ENCODE measurements at places on chromosomes 13 and 19.
A peak's percentile ranks its signal among the peaks of the same experiment; 100 is the strongest.

DNA sequence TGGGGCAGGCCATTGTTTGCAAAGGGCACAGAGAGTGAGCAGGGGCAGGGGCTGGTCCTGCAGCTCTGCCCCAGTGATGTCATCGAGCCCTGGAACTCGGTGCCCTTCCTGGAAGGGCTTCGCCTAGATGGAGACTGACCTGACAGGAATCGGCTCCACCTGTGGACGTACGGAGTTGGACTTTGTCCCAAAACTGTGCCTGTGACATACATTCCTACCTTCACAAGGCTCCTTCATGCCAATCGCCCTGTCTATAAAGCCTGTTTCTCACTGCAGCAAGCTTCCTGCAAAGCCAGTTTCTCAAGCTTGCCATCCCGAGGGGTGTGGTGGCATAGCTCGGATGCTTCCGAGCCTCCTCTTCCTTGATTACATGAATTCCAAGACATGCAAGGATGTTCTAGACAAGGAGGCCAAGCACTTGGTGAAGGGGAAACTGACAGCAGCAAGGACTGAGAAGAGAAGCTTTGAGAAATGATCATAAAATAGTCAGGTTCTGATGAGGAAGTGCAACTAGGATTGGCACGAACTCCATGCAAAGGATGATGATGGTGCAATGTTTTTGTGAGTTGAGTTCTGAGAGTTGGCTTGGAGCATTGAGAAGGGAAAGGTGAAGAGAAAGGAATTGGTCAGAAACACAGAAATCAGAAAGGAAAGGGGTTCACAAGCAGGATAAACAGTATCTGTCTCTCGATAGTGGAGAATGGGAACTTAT is 73.6 kb upstream of the STK24 start:
- peak; percentile 50 for DNase-seq

DNA sequence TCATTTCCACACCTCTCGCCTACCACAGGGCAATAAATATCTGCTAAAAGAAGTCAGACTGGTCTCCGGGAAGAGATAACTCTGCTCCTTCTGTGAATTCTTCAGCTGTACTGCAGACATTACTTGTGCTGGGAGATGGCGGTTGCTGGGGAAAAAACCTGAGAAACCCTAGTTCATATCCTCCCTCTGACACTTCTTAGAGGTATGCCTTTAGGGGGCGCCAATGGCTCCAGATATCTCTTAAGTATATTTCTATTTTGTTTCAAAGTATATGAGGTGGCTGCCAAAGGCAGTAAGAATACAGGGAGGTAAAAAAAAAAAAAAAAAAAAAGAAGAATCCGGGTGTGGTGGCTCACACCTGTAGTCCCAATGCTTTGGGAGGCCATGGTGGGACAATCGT is 175.2 kb downstream of the PAN3 start:
- DNase-seq = peak; percentile 58

GRCh38 chr13:73891805-73892204 is 242.4 kb downstream of the KLF12 start:
- no peak for DNase-seq

DNA sequence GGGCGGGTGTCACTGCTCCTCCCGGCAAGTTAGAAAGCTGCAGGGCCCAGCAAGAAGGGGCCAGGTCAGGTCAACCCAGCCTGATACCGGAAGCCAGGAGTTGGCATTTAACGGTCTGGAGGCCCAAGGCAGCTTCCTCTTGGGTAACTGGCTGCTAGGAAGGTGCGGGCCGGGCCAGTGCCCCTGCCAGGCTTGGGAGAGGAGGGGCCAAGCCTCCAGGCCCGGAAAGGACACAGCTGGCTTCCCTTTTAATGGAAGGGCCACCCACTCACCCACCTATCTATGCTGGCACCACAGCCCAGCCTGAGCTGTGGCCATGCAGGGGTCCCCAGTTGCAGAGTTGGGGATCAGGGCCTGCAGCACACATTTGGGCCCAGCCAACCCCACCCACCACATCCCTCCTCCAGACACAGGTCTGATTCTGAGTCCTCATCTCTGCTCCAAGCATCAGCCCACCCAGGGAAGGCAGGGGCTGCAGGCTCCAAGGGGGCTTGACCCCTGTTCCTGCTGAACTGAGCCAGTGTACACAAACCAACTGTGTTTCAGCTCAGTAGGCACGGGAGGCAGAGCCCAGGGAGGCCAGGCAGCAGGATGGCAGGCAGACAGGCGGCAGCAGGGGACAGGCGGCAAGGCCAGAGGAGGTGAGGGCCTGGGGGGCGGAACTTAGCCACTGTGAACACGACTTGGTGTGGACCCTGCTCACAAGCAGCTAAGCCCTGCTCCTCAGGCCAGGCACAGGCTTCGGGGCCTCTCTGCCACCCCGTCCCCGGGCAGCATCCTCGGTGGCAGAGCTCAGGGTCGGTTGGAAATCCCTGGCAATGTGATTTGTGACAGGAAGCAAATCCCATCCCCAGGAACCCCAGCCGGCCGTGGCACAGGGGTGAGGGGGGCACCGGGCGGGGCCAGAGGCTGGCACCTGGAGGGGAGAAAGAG is 40.8 kb downstream of the ZSWIM4 start:
- peak; percentile 67 for DNase-seq

- no peak for DNase-seq
Measured at GRCh38 chr13:27117158-27117557, 54.5 kb downstream of the USP12 start.

DNA sequence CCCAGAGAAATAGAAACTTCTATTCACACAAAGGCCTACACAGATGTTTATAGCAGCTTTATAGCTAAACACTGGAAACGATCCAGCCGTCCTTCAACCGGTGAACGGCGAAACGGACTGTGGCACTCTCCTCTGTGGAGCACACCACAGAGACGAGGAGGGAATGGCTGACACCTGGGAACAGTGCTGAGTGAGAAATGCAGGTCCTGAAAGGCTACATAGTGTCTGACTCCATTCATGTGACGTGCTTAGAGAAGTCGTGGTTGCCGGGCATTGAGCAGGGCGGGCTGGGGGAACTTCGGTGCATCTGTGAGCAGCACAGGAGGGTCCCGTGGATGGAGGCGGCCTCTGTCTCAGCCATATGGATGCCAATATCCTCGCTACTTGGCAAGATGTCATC is 3.1 kb upstream of the GRK1 start:
- DNase-seq = no peak

DNA sequence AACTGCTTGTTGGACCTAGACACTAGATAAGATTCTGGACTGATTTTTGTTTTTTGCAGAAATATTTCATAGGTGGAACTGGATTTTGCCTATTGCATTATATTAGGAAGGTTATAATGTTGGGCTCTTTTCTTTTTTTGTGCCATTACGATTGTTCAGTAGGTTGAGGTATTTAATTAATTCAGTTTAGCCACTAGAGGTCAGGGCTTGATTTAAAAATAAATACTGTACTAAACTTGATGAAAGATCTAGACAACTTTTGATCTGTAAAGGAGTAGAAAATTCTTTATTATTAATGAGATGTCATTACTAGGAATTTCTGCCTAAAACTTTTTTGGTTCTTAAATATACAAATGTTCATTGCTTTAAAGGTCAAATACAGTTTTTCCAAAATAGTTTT is 15.2 kb upstream of the SUPT20H start:
- peak; percentile 46 for DNase-seq

- DNase-seq = no peak
Measured at GRCh38 chr13:110925023-110925612, 10.2 kb upstream of the ANKRD10 start.

GRCh38 chr13:27355894-27356293 is 68.5 kb upstream of the GTF3A start:
- DNase-seq = no peak

DNA sequence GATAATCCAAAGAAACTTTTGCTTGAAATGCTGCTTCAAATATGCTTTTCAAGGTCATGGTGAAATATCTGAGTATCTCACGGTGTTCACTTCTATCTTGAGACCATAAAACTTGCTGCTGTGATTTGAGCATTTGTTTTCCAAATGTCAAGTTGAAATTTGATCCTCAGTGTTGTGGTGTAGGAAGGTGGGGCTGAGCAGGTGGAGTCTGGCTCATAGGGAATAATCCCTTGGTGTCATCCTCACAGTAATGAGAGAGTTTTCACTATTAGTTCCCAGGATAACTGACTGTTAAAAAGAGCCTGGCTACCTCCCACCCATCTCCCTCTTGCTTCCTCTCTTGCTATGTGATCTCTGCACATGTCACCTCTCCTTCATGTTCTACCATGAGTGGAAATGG is 858.0 kb upstream of the SLITRK5 start:
- no peak for DNase-seq

DNA sequence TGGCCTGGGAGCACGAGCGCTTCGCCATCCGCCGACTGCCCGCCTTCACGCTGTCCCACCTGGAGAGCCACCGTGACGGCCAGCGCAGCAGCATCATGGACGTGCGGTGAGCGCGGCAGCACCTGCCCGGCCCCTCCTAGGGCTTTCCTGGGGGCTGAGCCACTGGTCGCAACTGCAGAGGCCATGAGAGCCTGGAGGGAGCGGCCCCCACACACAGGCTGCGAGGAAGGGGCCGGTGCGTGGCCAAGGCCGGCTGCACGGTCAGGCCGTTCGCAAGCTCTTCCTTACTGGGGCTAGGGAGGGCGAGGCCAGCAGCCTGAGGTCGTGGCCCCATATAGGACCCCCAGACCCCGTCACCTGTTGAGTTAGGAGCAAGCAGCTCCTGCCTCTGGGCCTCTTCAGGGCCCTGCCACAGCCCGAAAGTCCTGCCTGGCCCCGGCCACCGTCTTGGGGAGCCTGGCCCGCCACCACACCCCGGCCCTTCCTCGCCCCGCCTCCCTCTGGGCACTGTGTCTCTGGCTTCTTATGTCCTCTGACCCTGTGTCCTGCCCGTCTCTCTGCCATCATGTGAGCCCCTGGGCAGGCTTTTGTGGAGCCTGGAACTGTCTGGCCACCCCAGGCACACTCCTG is 19.0 kb downstream of the NCLN start:
- DNase-seq = no peak

GRCh38 chr13:58706421-58706820 is 1074.9 kb downstream of the PCDH17 start:
- peak; percentile 2 for DNase-seq

- DNase-seq = no peak
Measured at GRCh38 chr13:113001241-113002140, 32.5 kb downstream of the MCF2L start.

- peak; percentile 77 for DNase-seq
Measured at GRCh38 chr19:11626252-11626651, 29.0 kb downstream of the ZNF627 start.

GRCh38 chr13:31431722-31432137 is 232.0 kb downstream of the B3GLCT start:
- DNase-seq = peak; percentile 76

DNA sequence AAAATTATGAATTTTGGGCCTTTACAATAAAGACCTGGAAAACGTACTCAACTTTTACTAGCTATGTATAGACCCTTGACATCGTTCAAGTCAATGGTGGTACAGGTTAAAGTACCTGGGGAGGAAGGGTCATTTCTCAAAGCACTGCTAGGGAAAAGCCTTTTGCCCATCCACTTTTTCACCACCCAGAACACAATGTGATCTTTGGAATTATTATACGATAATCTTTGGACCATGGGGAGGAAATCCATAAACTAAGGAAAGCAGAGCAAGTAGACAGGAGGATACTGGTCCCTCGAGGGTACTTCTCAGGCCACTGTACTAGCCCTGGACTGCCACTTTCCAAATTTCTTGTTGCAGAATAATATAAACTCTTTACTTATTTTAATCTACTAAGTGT is 39.5 kb downstream of the UBL3 start:
- no peak for DNase-seq

GRCh38 chr13:50334944-50335343 is 319.7 kb downstream of the KCNRG start:
- peak; percentile 36 for DNase-seq

DNA sequence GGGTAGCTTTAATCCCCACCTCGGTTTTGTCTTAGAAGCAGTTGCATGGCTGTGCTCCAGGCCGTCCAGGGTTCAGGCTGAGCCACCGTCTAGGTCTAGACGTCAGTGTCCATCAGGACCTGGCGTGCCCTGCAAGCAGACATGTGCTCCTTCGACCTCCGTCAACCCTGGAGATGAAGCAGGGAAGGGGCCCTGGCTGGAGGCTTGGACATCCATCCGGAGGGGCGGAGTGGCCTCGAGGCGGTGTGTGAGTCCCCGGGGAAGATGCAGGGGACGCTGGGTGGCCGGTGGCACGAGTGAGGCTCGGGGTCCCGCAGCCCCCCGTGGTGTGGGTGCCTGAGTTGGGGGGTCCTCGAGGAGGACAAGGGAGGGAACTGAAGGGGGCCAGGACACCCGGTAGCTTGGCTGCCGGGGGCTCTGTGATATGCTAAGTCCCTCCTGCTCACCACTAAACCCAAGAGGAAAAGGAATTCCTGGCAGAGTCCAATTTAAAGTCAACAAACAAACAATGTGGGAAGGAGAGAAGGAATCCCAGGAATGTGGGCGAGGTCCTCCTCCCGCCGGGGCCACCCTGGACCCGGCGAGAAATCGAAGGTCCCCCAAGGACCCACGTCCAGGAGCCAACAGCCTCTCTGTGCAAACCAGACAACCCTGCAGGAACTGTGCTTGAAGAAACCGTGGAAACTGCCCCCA is 14.9 kb upstream of the PTBP1 start:
- DNase-seq = no peak

DNA sequence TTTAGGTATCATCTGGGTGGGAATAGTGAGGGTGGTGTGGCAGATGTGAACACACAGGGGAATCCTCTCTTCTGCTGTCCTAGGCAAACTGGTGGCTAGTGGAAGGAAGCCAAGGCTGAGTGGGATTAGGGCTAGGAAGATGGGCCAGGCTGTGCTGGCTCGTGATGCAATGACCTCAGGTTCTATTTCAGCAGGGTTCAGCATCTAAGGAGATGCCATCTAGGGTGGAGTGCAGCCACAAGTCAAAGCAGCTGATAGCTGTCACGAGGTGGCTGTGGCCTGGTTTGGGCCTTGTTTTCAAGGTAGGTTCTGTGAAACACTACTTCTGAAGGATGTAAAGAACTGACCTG is 21.6 kb downstream of the ARL11 start:
- DNase-seq = no peak

DNA sequence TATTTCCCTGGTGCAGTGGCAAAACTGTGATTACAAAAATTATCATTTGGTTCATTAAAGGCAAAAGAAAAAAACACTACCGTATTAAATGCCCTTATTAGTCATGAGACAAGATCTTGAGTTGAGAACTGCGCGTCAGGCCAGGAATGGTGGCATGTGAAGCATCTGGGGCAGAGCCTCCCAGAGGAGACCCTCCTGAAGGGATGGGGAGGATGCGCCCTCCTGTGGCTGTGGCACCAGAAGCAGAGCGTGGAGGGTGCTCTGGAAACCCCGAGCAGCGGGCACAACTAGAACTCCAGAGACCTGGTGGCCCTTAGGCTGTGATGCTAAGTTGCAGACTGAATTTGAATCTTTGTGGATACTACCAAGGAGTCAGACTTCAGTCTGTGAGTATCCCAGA is 11.5 kb downstream of the CUL4A start:
- DNase-seq = no peak

GRCh38 chr13:112448621-112449544 is 72.7 kb downstream of the SPACA7 start:
- no peak for DNase-seq
